ENCODE measurements at places on chromosomes 5 and 9. TPM values are rescaled to one million over a fixed set of nuclear protein-coding genes. Genes with fewer than 3 reads are reported as not detected.

Gene GABRA1
- total RNA-seq: not detected

Gene OBP2B
- total RNA-seq: not detected

Gene OCLN
- total RNA-seq: 0.68 TPM

Gene CCNJL
- total RNA-seq: not detected

Gene ALDH7A1
- total RNA-seq: 5.2 TPM

Gene PLPP7
- total RNA-seq: not detected

Gene PCDHGA10
- total RNA-seq: 0.16 TPM

Gene ADAMTS6
- 1.2 TPM for total RNA-seq

Gene MLANA
- not detected for total RNA-seq

Gene RAD23B
- 146 TPM for total RNA-seq

Gene C9orf153
- total RNA-seq: 0.27 TPM

Gene SEMA6A
- total RNA-seq: not detected

Gene SLC46A2
- not detected for total RNA-seq

Gene C5orf46
- total RNA-seq: not detected

Gene MIER3
- 23.6 TPM for total RNA-seq

Gene MTRR
- 50.5 TPM for total RNA-seq

Gene GRM6
- not detected for total RNA-seq

Gene FAM81B
- not detected for total RNA-seq

Gene DYNC2I2
- 67.7 TPM for total RNA-seq

Gene PPIC
- total RNA-seq: not detected

Gene AJM1
- total RNA-seq: 3.2 TPM

Gene LCN1
- total RNA-seq: not detected

Gene KIF4B
- total RNA-seq: not detected

Gene SGTB
- total RNA-seq: 12.2 TPM

Gene NR2F1
- total RNA-seq: not detected

Gene KCTD16
- total RNA-seq: 0.09 TPM

Gene NUTM2F
- not detected for total RNA-seq

Gene MARVELD2
- total RNA-seq: 0.39 TPM

Gene SHOC1
- not detected for total RNA-seq

Gene NMUR2
- not detected for total RNA-seq

Gene RAD1
- total RNA-seq: 44.2 TPM

Gene C9orf85
- total RNA-seq: 12.3 TPM

Gene ROPN1L
- total RNA-seq: 0.22 TPM

Gene OGN
- not detected for total RNA-seq

Gene HK3
- total RNA-seq: 1.3 TPM

Gene C8G
- 0.96 TPM for total RNA-seq

Gene ZNF883
- 1.2 TPM for total RNA-seq

Gene FAF2
- 45.2 TPM for total RNA-seq

Gene C9
- total RNA-seq: not detected

Gene KCNIP1
- not detected for total RNA-seq

Gene CCL19
- not detected for total RNA-seq

Gene MSX2
- total RNA-seq: not detected

Gene SMIM32
- total RNA-seq: not detected

Gene CSF1R
- 1.7 TPM for total RNA-seq

Gene CD72
- 6.5 TPM for total RNA-seq

Gene NAA35
- total RNA-seq: 34.1 TPM
